Uterus (tissue), 4 donors: ENCODE measurements at places on chromosomes 3 and 15. TPM values are rescaled to one million over a fixed set of nuclear protein-coding genes. Genes with fewer than 3 reads are reported as not detected.

- no peak for DNase-seq
These were observed 100.3 kb upstream of the CADPS start for GRCh38 chr3:62975566-62975965.

LIPH gene
- not detected for total RNA-seq

ANKRD34C gene
- not detected for total RNA-seq

- DNase-seq = no peak
These were observed 4.9 kb upstream of the TP63 start for GRCh38 chr3:189626286-189626685.

SPTBN5 gene
- 0.61 TPM for total RNA-seq

DNA sequence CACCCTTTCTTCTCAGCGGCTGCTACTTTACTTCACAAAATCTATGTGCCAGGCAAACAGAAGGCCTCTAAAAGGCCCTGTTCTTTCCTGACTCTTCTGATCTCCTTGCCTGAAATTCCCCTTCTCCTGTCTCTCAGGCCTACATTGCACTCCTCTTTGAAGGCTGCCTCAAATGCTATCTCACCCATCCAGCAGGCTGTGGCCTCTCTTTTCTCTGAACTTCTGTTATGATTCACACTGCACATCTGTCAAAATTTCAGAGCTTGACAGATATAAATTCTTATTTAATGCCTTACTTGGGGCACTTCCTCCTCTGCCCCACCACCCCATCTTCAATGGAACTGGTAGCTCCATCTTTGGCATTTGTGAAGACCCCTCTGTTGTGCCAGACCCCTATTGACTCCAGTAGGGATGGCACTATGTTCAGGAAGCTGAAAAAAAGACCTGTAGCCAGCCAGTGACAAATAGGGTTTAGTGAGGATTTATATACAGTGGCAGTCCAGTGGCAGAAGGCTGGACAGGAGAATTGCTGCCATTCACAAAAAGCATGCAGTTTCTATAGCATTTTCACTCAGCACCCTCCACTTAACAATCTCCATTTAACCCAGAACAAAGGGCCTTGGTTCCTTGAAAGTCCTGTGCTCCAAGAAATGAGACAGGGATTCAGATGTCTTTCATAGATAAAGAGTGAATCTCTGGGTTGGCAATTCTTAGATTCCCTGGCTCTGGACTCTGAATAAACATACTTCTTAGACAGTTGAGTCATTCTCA is 415.8 kb upstream of the GRM7 start:
- no peak for DNase-seq

GRCh38 chr3:130950641-130951040 is 56.8 kb downstream of the ATP2C1 start:
- no peak for DNase-seq

DNA sequence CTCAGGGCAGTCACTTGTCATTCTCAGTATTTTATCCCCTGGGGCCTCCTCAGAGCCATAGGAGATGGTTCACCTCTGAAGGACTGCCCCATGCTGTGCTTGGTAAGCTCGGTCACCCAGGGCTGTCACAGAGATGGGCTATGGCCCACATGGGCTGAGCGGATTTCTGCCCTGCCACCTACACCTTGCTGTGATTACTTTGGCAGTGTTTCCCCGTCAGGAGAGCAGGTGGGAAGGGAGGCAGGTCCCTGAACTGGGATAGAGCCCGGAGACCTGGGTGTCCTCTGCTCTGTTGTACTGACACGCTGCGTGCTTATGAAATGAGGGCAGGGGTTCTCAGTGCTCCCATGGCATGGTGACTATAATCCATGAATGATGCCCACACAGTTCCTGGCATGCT is 48.9 kb downstream of the APBA2 start:
- no peak for DNase-seq
